ENCODE measurements at places on chromosomes 1 and 21.

- DNase-seq, result no peak
Observed at GRCh38 chr1:22236900-22237299, 94.0 kb upstream of the WNT4 start.

GRCh38 chr1:59079434-59080140 lies 217.3 kb upstream of the FGGY start:
- DNase-seq, result no peak

DNA sequence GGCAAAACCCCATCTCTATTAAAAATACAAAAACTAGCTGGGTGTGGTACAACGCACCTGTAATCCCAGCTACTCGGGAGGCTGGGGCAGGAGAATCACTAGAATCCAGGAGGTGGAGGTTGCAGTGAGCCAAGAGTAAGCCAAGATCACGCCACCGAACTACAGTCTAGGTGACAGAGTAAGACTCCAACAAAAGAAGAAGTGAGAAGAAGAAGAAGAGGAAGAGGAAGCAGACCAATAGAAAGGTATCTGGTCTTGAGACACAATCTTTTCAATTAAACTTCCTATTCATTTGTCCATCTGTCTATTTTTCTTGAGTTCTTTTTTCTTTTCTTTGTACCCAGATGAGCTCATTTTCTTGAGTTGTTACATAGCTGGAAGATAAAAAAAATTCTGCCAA lies 55.7 kb upstream of the ACADM start:
- no peak for DNase-seq

DNA sequence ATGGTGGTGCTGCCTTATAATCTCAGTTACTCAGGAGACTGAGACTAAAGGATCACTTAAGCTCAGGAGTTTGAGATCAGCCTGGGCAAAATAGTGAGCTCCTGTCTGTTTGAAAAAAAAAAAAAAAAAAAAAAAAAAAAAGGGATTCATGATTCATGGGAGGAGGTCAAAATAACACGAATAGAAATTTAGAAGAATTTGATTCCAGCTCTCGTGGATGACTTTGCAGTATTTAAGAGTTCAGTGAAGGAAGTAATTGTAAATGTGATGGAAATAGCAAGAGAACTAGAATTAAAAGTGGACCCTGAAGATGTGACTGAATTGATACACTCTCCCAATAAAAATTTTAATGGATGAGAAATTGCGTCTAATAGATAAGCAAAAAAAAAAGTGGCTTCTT lies 15.8 kb downstream of the AUNIP start:
- no peak for DNase-seq

DNA sequence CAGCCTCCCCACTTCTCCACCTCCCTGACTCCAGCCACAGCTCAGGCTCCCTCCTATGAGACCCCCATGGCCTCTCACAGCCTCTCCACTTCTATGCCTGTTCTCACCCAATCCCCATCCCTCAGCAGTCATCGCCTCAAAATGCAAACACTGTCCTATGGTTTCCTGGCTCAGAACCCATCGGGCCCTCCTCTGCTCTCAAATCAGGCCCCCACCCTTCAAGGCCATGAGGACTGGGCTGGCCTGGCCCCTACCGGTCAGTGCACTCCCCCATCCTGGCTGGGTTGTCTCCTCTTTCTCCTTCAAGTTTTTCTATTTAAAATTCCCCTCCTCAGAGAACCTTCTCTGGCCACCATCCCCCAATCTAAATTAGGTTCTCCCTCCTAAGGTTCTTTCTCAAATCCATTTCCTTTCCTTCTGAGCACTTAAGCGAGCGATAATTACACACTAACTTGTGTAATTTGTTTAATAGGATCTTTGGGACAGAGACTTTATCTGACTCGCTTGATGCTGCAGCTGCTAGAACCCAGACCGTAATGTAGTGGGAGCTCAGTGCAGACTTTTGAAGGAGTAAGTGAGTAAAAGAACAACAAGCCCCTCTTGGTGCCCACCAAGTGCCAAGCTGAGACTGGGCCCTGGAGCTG lies 347.2 kb downstream of the MATN1 start:
- no peak for DNase-seq

GRCh38 chr1:23187637-23188036 lies 19.0 kb upstream of the LUZP1 start:
- no peak for DNase-seq

Data from activated T-cell treated with anti-CD3 and anti-CD28 coated beads, Interleukin-2, amount 50 U/mL, for 1 hour (primary cell).